ENCODE measurements at places on chromosomes 6 and 20.
A peak's percentile ranks its signal among the peaks of the same experiment; 100 is the strongest.

- DNase-seq, result no peak
These were observed 34.1 kb downstream of the HFE start for GRCh38 chr6:26121141-26122004.

DNA sequence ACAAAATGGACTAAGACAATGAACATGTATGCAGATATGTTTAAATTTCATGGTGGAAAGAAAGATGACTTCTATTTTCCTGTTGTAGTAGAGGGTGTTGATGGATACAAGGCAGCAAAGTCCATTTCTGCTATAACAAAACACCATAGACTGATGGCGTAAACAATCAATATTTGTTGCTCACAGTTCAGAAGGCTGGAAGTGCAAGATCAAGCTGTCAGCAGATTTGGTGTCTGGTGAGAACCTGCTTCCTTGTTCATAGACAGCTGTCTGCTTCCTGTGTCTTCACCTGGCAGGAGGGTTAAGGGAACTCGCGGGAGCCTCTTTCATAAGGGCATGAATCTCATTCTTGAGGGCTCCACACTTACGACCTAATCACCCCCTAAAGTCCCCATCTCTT lies 83.0 kb upstream of the ELOVL5 start:
- DNase-seq, result no peak

DNA sequence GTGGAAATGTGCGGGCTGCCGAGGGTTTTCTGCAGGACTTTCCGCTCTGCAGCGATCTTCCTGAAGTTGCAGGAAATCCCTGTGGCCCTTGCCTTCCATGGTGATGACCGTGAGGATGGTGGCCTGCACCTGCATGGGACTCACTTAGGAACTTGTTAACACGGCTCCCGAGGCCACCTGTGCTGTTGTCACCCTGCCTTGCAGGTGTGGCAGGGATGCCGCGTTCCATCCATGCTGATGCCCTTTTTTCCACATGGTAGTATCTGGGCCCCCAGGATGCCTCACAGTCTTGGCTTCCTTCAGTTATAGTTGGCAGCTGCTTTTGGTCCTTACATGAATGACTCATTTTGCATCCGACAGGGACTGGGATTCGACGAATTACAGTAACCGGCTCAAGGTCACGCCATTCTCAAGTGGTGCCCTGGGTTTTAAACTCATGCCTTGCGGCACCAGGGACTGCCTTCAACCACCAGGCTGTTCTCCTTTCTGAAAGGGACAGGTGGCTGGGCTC lies 37.2 kb downstream of the SYNJ2 start:
- DNase-seq, result no peak

GRCh38 chr6:25197111-25197510 lies 82.1 kb upstream of the CARMIL1 start:
- no peak for DNase-seq

DNA sequence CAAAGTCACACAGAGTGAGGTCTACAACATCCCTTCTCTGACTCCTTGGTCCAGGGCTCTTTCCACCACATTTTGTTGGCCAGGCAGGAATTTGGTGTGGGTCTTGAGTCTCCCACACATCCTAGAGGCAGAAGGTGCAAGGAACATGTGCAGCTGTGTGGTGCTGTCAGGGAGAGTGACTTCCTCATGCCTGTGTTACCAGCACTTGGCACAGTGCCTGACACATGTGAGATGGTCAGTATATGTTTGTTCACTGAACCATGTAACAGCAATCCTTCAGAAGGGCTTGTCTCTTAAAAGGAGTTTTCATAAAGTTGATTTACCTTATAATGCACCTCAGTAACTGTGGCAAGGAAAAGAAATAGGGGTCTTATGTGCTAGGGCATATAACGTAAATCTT lies 168.5 kb downstream of the CDC5L start:
- no peak for DNase-seq

- DNase-seq, result peak; percentile 51
These were observed at the start of gene UBE2J1 for GRCh38 chr6:89352278-89353117. Gene UBE2J1, minus strand, starts transcription at chr6:89352722. Its CDS starts 153 bp downstream, at chr6:89352569.

DNA sequence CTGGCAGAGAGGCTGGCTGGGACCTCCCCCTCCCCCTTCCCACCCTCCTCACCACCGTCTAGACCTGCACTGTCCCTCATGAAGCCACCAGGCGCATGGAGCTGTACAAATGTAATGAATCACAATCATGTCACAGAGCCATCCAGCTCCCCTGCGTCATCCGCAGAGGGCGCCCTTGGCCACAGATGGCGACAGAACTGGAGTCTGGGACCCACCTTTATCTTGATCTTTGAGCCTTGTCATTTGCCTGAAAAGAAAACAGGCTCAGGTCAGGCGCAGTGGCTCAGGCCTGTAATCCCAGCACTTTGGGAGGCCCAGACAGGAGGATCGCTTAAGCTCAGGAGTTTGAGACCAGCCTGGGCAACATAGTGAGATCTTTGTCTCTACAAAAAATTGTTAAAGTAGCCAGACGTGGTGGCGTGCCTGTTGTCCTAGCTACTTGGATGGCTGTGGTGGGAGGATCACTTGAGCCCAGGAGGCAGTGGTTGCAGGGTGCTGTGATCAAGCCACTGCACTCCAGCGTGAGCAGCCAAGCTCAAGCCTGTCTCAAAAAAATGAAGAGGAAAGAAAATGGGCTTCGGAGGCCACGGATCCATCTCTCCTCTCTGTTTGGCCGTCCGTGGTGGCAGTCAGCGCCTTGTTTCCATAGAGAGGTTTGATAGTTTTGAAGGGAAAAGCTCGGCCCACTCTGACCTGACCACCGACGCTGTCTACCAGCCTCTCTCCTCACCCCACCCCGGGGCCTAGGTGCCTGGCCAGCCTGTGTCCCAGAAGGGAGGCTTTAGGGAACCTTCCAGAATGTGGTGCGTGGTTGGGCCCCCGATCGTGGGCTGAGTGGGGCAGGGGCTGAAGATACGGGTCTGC lies 6.2 kb downstream of the COL9A3 start:
- DNase-seq, result no peak

GRCh38 chr6:36777801-36778200 lies 61.4 kb downstream of the CPNE5 start:
- no peak for DNase-seq

DNA sequence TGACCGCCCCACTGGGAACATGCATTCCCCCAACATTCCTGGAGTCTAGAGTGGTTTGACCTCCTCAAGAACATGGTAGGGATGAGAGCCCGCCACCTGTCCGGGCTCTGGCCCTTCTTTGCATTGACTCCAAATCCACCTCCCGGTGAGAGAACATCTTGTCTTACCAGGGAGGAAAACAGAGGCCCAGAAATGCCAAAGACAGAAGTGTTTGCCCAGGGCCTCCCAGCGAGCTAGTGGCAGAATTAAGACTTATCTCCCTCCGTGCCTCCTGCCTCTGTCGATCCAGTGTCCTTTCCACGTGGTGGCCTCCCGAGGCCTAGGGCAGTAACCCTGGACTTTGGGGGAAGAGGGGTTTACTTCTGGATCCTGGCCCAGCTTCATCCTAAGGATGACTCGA lies 134.8 kb downstream of the JPH2 start:
- DNase-seq, result no peak

DNA sequence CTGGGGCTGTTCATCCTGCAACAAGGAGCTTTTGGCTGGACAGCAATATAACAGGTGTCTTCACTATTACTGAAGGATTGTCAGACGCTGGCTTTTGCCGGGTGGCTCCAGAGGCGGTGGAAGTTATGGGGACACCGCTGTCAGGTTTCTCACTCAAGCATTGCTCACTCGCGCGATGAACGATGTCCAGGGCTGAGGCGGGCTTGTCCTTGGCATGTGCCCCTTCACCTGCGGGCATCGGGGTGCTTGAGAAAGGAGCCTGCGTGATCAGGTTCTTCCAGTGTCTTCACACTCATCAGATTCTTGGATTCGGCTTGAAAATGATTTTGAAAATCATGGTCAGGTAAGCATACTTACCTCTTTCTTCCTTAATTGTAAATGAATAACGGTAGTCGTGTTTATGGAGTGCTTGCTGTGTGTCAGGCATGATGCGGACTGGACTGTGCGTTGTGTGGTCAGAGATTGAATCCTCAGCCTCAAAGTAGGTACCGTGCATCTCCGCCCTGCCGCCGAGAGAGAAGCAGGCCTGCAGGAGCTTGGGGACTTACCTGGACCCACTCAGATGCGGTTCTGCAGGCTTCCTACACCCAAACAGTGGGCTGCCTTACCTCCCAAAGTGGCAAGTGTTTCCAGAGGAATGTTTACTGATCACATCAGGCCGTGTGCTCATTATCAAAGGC lies 18.3 kb upstream of the PYGB start:
- no peak for DNase-seq

GRCh38 chr6:137868721-137869548 lies 1.9 kb downstream of the TNFAIP3 start:
- DNase-seq, result no peak

DNA sequence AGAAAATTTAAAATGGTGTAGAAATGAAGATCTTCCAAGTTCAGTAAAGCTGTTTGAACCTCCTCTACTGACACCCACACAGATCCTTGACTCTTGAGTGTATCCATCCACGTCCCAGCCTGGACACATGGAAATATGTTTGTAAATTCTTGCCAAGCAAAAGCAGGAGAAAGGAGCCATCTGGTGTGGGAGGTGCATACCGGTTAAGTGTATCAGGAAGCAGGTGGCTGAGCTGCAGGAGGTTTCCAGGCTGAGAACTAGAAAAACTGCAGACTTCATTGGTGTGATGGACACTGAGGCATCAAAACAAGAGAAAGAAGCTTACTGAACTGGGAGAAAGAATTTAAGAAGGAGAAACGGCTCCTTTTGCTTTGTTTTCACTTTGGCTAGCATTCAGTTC lies 229.9 kb upstream of the GRIK2 start:
- no peak for DNase-seq

- peak; percentile 52 for DNase-seq
These were observed 2.7 kb upstream of the MICA start for GRCh38 chr6:31400467-31401289.

- no peak for DNase-seq
These were observed 172.6 kb upstream of the AGPAT4 start for GRCh38 chr6:161446296-161446925.

- DNase-seq, result no peak
These were observed 454.6 kb upstream of the KHDRBS2 start for GRCh38 chr6:62740596-62740995.

DNA sequence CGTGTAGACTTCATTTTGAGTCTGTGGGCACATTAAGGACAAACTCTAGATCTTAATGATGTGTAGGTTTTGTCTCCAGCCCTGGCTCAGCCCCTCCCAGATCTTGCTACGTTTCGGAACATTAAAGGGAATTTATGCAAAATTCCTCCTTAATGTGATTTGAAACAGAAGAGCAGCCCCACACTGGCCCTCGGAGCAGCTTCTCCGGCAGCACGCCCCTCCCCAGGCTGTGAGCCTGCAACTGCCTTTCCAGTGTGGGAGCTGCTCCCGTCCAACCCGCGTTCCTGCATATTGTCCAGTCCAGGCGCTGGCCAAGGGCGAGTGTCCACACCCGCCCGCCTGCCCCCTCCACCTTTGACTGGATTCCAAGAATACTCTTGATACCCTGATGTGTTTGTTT lies 257.2 kb downstream of the TAF4 start:
- DNase-seq, result no peak

DNA sequence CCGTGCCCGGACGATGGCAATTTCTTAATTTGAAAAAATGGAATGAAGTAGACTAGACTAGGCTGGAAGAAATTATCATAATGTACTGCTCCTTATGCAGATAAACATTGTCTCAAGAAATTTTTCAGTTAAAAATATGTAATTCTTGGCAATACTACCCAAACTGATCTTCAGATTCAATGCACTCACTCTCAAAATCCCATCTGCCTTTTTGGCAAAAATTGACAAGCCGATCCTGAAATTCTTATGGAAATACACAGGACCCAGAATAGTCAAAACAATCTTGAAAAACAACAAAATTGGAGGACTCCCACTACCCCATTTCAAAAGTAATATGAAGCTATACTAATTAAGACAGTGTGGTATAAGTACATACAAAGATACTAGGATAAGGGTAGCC lies 19.0 kb downstream of the SLC23A2 start:
- no peak for DNase-seq

DNA sequence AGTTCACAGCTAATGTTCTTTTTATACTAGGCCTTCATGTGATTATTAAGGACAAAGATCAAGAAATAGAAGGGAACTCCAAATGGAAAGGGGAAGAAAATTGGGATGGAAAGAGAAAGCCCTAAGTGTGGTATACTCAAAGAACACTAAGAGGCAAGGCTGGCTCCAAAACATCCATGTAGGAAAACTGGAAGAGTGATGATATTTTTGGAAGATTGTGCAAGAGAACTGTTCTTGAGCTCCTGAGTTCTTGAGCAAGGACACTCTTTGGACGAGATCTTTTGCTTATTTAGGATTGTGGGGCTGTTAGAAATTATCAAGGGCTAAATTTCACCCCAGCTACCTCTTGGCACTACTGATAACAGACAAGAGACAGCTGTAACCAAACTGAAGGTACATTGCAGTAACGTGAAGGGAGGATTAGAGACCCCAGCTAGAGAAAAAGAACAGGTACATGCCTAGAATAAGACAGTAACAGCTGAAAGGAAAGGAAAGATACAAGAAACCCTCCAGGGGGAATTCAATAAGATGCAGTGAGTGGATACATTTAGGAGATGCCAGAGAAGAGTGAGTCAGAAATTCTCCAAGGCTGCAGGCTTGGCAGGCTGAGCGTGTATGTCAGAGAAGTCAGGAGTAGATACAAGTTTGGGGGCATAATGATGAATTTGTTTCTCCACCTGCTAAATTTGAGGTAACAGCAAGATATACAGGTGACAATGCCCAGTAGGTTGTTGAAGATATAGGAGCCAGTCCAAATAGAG lies 69.7 kb downstream of the CBLN4 start:
- DNase-seq, result no peak

DNA sequence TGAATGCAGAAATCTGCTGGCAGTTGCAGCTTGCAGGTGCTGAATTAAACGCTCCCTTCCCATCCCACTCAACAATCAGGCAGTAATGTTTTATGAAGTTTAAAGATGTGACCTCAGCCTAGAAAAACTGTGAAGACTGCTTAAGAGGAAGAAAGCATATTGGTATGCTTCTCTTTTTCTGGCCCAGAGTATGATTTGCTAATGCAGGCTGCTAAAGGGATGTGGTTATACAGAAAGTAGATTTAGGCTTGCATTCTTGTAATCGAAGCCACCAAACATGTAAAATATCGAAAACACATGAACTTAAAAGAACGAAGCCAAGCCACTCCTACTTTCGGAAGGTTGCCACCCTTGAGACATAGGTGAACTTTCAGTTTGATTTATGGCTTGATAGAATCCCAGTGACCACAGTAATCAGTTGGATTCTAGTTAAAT lies 40.7 kb downstream of the MAP3K5 start:
- DNase-seq, result no peak

GRCh38 chr6:41663568-41663967 lies 25.3 kb downstream of the MDFI start:
- DNase-seq, result no peak
